Muscle of leg (tissue), 16 donors: ENCODE measurements at places on chromosomes 7 and 10. TPM values are rescaled to one million over a fixed set of nuclear protein-coding genes. Genes with fewer than 3 reads are reported as not detected.

The ANK3 gene
- total RNA-seq = 69.6 TPM

The SAP25 gene
- total RNA-seq = 0.98 TPM

DNA sequence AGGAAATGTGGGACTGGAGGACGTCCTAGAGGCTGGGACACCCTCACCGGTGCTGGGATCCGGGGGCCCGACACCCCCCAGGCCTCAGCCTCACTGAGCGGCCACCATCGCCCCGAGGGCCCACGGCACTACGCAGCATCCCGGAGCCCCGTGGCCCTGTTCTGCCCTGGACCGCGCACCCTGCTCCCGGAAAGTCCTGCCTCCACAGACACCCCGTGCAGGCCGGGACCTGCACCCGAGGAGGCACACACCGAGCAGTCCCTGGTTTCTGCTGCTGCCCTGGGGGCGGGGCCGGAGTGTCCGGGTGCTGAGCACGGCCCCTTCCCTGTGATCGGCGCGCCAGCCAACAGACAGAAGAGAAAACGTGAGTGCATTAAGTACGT lies 18.1 kb upstream of the KNDC1 start:
- no peaks in the 10 kb centered on the region for H3K36me3 ChIP-seq
- H3K27ac ChIP-seq = no peak overlapping the region
- H3K4me1 ChIP-seq = peaks cover 5% of the 10 kb centered on the region
- H3K4me3 ChIP-seq = no peak overlapping the region
- no peak for DNase-seq

DNA sequence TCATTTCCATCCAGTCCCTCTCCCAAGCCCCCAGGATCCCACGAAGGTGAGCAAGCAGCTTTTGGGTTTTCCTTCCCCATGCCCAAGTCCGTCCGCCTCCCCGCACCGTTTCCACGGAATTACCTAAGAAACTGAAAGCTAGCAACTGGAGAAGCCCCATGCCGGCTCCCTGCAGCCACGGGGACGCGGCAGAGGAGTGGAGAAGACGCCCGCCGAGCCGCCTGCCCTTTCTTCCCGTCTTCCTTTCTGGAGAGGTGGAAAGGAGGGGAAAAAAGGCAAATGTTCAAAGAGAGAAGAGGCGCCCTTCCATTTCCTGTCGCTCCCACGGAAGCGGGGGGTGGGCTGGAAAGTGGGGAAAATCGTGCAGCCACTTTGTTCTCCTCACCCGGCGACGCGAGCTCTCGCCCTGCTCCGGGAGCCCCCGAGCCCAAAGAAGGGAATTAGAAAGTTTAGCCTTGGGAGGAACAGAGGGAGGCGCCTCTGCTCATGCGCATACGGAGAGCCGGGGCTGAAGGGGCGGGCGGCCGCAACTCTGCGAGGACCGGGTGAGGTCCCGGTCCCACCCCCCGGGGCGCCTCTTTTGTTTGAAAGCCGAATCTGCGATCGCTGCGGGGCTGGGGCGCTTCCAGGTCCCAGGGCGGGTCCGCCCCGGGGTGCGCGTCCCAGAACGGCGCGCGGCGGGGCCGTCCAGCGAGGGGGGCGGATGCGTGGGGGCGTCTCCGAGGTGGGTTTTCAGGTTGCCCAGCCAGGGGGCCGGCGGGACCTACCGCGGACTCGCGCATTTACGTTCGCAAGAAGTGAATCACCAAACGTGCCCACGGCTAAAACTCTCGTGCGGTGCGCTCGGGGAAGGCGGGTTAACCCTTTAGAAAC lies at the start of gene LAMB1:
TSS of gene LAMB1 (minus strand) at position 436 of the 873 bp plus-strand sequence. CDS start at position 160, 276 bp downstream.
- peaks cover 15% of the 10 kb centered on the region for H3K27me3 ChIP-seq
- H3K27ac ChIP-seq = peak within 1 kb of the TSS; percentile 86

DNA sequence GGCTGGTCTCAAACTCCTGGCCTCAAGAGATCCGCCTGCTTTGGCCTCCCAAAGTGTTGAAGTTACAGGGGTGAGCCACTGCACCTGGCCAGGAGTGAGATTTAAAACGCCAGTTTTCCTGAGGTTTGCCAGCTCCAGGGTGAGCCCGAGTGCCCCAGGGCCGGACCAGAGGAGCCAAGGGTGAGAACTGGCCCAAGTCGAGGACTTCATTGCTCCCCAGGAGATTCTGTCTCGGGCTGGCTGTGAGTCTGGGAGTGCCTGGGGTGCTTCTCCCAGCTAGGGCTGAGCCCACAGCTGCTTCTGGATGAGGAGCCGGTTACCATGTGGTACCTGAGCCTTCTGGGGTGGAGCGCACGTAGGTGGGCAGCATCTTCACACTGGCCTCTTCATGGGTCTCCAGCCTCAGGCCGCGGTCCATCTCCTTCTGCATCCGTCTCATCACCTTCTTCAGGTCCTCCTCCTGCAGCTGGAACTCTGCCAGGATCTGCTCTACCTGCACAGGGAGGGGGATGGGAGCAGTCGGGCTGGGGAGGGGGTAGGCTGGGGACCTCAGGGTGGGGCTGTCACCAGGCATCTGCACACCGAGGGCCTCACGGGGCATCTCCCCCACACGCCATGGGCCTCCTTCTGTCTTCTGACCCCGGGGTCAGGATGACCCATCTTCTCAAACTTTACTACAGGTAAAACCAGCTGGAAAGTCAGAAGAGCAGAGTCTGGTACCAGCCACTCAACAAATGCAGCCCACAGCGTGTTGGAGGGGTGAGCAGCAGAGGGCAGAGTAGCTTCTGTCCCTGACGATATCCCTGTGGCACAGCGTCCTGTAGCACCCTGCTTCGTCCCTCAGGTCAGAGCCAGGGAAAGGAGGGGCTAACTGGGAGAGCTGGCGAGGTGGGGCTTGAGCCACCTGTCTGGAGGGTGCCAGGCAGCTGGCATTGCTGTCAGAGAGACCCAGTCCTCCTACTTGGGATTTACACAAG lies 12.1 kb upstream of the MYL7 start:
- DNase-seq = no peak
- peaks cover 53% of the 10 kb centered on the region for H3K4me1 ChIP-seq
- no peak overlapping the region for H3K4me3 ChIP-seq
- no peaks in the 10 kb centered on the region for H3K27me3 ChIP-seq
- no peak overlapping the region for H3K27ac ChIP-seq

GRCh38 chr7:129076886-129077285 lies 22.0 kb upstream of the TNPO3 start:
- H3K4me1 ChIP-seq = no peaks in the 10 kb centered on the region
- peaks cover 2% of the 10 kb centered on the region for H3K27me3 ChIP-seq
- no peaks in the 10 kb centered on the region for H3K36me3 ChIP-seq
- DNase-seq = no peak
- H3K27ac ChIP-seq = no peak overlapping the region
- H3K4me3 ChIP-seq = no peak overlapping the region

- no peak for DNase-seq
- no peak overlapping the region for H3K27ac ChIP-seq
- no peak overlapping the region for H3K4me3 ChIP-seq
Measured at GRCh38 chr7:86326847-86327246, 316.9 kb upstream of the GRM3 start.

- no peak overlapping the region for H3K27ac ChIP-seq
- no peaks in the 10 kb centered on the region for H3K36me3 ChIP-seq
- peaks cover 21% of the 10 kb centered on the region for H3K4me1 ChIP-seq
Measured at GRCh38 chr7:4154882-4155535, 527.1 kb upstream of the FOXK1 start.
